NCI-H748 treated with DMSO at 0.1 percent for 48 hours (cell line): ENCODE measurements at places on chromosomes 12 and 14.

- no peak for DNase-seq
These were observed 175.9 kb downstream of the MON2 start for GRCh38 chr12:62642486-62642885.

GRCh38 chr12:67764946-67765619, 116.5 kb downstream of the DYRK2 start:
- no peak for DNase-seq

DNA sequence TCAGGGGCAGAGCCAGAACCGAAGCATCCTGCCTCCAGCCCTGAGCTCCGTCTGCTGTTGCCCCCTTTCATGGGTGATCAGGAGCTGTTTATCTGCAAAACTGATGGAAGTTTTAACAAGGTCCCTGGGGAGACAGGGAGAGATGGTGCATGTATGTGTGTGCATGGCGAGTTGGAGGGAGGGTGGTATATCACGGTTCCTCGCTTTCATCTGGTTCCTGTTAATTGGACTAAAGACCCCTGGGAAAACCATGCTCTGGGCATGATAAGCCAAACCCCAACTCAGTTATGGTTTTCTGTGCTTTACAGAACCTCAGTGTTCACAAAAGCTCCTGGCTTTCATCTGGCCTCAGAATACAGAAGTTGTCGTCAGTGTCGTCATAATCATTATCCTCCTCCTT, 133.6 kb downstream of the KSR2 start:
- no peak for DNase-seq

DNA sequence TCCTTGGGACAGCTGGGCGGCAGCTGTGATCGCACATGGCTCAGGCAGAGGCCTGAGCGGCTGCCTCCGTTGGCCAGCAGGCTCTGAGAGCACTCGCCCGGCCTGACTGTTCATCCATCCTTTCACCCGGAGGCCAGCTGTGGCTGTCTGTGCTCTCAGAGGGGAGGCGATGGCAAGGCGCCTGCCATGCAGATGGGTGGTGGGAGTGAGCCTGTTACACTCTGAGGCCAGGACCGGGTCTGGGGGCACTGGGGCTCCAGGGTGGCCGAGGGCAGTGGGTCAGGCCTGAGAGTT, 292.3 kb downstream of the TMEM121 start:
- no peak for DNase-seq

DNA sequence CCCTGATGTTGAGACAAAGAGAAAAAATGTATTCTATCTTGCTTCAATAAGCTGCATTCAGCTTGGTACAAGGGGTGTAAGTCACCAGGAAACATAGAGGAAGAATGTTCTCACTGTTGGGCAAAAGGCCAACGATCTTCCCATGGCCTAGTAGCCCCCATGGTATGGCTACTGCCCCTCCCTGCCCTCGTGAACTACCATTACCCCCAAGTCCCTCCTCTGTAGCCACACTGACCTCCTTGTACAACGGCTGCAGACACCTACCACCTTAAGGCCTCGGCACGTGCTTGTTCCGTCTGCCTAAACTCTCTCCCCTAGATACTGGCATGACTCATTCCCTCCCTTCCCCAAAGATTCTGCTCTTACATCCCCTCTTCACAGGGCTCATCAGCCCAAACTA, 81.9 kb upstream of the ANO2 start:
- no peak for DNase-seq
